Activated CD4-positive, alpha-beta T cell treated with anti-CD3 and anti-CD28 coated beads, Interleukin-2, amount 50 U/mL, for 48 hours (primary cell): ENCODE measurements at places on chromosomes 2 and 18.

DNA sequence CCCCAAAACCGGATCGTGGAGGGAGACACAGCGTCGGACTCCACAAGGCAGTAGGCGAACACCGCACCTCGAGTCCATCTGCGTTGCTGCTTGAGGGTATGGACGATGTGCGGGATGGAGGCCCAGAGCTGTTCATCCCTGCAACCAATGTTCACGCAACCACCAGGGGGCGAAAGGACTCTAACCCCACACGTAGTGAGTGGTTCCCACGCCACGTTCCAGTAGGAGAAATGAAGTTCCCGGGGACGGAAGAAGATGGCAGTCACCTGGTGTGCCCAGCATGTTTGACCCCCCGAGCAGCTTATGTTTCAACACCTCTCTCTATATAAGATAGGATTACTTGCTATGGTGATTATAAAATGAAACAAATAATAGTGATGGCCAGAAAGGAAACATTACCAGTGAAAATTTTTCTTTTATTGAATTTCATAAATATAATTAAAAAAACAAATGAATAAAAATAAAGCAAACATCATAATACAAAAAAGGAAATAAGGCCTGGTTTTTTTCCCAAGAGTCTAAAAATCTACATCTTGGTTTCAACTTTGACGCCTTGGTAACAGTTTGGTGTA lies 184.3 kb downstream of the SH3BP4 start:
- DNase-seq, result peak; percentile 69

DNA sequence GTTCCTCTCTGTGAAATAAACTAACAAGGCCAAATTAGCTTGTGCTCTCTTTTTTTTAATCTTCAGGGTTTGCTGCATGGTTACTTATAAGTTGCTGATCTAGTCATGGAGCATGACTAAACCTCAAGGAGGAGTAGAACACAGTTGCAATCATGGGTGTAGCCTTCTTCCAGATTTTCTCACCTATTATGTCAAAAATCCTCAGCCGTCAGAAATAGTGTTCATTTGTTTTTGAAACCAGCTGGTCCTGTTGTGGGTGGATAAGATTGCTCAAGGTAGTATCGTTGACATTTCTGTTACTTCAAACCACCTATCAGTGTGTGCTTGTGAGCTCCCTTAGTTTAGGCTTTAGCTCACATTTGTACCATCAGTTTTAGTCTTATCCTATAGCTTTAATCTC lies 11.2 kb downstream of the RELCH start:
- no peak for DNase-seq

- no peak for DNase-seq
These were observed 28.5 kb upstream of the RALBP1 start for GRCh38 chr18:9446839-9447238.

- DNase-seq, result peak; percentile 43
These were observed 69.9 kb upstream of the MCFD2 start for GRCh38 chr2:46985512-46985911.

DNA sequence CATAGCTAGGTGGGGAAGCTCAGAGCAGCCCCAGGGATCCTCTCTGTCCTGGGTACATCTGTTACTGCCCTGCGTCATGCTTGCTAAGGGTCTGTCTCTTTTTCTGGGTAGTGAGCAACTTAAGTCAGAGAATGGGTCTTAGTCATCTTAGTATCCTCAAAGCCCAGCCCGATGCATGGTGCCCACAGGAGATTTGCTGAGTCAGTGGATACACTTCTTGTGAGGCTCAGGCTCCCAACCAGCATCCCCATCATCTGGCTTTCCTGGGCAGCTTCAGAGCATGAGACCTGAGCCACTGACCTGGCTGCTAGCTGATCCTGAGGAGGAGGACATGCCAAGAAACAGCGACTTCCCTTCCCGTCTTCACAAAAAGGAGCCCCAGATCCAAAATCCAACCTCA lies 10.0 kb downstream of the FOXI3 start:
- no peak for DNase-seq

GRCh38 chr2:43622931-43623451 lies 14.1 kb upstream of the PLEKHH2 start:
- no peak for DNase-seq

DNA sequence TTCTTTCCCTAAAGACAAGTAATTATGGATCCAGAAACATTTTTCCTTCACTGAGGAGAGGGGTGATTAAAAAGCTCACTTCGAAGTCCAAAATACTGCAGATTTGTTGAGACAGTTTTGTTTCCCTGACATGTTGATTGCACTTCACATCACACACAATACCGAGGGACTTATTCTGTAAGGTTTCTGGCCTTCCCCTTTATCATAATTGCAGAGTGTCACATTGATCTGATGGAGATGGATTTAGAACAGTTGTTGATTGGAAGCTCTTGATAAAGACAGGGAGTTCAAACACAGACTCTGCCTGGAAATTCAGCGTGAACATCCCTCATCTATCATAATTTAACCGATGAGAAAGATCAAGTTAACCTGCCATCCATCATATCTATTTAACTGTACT lies 163.6 kb downstream of the PTPRM start:
- no peak for DNase-seq

DNA sequence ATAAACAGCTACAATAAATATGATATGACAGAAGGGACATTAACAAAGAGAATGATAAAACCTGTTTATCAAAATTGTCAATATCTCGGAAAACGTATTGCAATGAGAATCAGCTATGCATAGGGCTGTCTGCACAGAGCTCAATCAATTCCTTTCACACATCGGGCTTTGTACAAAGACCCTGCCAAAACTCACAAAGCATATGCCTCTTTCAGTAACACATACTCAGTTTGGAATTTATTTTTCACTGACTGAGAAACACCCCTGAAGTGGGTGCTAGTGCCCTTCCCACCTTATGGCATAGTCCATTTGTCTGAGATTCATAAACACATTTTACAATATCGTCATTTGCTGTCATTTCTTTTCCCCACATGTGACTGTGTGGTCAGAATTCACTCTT lies 815.8 kb upstream of the FAM98A start:
- DNase-seq, result no peak

DNA sequence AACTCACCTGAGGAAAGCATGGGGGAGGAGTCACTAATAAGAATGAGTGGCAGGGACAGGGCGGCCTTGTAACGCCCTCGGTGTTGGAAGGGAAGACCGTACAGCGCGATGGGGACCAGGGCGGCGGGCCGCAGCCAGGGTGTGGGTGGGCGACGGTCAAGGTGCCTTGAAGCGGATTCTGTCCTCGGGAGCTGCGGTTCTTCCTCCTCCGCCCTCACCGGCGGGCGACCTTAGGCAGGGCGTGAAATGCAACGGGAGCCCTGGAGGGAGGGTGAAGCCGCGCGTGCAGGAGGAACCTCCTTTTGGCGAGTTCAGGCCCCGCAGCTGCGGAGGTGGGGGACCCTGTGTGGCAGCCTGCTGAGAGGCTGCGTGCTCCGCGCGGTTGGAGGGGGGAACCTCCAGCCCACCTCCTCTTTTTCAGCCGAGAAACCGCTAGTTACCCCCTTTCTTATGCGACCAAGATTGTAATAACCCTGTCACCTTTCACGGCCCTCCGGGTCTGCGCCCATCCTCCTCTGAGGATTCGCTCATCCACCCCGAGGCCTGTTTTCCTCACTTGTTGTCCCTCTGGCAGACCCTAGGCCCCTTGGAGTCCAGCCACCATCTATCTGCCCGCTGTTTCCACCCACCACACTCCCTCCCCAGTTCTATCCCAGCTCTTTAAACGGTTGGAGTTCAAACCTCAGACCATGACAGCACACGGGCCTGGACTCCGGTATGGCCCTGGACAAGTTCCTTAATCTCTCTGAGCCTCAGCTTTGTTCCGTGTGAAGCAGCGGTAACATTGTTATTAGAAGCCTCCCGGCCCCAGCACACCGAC lies 823 bp upstream of the RNU2-63P start:
- DNase-seq, result no peak

DNA sequence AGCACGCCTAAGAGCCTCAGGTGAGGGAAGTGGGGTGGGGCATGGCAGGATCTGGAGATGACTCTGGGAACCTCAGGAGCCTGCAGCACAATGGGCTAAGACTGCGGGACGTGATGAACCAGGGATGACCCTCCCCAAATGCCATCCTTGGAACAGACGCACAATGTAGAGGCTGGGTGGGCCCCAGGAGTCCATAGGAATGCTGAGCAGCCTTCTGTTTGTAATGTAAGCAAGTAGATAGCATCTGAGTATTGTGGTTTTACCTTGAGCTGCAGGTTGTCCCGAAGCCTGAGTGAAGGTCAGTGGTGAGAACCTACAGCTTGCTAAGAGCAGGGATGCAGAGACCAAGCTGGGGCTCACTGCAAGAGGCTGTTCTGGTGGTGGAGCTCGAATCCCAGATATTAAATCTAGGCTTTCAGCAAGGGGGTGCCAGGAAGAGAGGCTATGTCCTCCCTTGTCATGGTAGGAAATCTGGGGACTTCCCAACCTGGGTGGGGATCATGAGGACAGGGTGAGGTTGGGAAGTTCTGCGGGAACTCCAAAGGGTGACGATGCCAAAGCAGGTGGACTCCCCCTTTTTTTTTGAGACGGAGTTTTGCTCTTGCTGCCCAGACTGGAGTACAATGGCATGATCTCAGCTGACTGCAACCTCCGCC lies 5.8 kb downstream of the SCTR start:
- no peak for DNase-seq

DNA sequence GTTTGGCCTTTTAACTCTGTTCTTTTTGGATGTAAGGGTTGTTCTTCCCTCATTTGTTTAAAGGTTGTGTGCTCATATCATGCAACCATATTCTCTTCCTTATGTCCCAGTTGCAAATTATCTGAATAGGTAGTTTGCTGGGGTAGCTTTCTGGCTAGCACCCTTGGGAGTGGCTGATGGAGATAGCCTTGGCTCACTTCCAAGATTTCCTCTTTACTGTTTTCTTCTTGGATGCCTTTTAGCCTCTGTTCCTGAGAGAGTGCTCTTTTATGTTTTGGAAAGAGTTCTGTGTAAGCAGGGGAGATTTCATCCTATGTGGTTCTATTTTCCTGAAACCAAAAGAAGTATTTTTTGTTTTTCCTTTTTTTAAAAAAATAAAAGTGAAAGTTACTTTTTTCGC lies 25.4 kb downstream of the USP14 start:
- DNase-seq, result no peak

- DNase-seq, result no peak
These were observed 342.9 kb downstream of the PARD3B start for GRCh38 chr2:204888222-204888621.

DNA sequence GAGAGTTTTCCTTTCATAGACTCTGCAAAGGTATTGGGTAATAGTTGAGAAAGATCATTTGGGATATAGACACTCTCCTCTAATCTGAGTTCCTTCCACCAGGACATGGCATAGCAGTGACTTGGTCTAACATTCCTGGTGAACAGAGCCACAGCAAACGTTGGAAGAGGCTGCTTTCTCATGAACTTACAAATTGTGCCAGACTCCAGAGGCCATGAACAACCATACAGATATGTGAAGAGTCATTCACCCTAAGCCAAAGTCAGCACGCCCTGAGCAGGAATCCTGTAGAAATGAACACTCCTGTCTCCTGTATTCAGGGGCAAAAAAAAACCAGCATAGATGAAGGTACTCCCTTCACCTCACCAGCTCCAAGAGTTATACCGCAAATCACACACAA lies 152.8 kb downstream of the TMEM18 start:
- DNase-seq, result no peak

DNA sequence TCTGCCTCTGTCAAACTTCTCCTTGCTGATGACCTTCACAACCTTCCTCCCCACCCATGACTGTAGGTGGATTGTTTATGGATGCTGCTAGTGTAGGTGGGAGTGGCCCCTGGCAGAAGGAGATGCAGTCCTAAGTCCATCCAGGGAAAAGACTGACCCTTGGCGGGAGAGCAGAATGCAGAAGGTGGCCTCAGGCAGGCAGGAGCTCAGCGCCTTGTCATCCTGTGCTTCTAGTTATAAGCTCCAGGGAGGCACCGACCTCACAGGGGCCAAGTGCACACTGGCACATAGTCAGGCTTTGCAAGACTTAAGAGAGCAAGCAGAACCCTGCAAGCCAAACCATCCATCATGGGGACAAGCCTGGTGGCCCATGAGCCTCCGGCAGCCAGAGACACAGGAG lies 74.4 kb downstream of the CAPN13 start:
- no peak for DNase-seq

GRCh38 chr2:172107690-172108586 lies 5.2 kb upstream of the DLX2 start:
- DNase-seq, result no peak

- no peak for DNase-seq
These were observed 328.9 kb downstream of the TDRD15 start for GRCh38 chr2:21452678-21453077.
